ENCODE measurements at places on chromosomes 7 and 10.
A peak's percentile ranks its signal among the peaks of the same experiment; 100 is the strongest.

GRCh38 chr7:114900127-114900526 lies 21.8 kb upstream of the MDFIC start:
- no peak for DNase-seq

DNA sequence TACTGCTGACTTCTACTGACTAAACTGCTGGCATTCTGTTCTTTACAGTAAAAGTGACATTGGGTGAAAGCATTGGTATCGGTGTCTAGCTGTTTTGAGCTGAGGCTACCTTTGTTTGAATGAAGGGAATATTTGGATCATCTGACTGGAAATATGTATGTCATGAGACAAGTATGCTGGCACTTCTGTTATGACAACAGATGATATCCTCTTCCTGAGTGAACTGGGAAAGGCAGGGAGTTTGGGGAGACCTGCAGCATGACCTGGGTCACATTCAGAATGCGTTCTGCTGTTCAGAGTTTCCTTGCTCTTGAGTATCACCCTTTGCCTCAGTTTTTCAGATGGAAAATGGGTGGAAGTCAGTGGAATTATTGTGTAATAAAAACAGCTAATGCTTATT lies 81.8 kb downstream of the PLCE1 start:
- no peak for DNase-seq

GRCh38 chr10:66321723-66322665 lies 603.8 kb upstream of the LRRTM3 start:
- no peak for DNase-seq

- DNase-seq, result no peak
Measured at GRCh38 chr7:75870557-75871161, 8.2 kb upstream of the RHBDD2 start.

DNA sequence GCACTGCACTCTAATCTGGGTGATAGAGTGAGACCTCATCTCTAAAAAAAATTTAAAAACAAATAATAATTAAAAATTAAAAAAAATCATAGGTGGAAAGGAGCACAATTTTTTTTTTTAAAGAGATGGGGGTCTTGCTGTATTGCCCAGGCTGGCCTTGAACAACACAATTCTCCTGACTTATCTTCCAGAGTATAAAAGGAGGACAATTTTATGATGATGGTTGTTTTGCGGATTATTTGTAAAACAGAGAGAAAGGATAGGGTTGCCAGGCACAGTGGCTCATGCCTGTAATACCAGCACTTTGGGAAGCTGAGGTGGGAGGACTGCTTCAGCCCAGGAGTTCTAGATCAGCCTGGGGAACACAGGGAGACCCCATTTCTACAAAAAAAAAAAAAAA lies 5.0 kb downstream of the ACTR1A start:
- DNase-seq, result no peak

- DNase-seq, result no peak
Measured at GRCh38 chr7:103811290-103811689, 178.2 kb downstream of the RELN start.

DNA sequence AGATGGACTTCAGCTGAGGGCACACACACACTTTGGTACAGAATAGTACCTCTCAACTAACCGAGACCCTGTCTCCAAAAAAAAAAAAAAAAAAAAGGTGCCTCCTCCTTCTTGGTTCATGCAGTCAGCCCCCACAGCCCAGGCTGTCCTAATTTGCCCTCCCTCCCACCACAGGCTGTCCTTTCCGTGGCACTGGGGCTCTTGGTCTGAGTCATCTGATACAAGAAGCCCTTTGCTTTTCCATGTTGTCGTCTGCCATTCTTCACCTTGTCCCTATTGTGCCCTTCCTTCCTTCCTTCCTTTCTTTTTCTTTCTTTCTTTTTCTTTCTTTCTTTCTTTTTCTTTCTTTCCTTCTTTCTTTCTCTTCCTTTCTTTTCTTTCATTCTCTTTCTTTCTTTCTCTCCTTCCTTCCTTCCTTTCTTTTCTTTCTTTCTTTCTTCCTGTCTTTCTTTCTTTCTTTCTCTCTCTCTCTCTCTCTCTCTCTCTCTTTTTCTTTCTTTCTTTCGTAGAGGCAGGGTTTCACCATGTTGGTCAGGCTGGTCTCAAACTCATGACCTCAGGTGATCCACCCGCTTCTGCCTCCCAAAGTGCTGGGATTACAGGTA lies 96.0 kb upstream of the IKZF1 start:
- no peak for DNase-seq

DNA sequence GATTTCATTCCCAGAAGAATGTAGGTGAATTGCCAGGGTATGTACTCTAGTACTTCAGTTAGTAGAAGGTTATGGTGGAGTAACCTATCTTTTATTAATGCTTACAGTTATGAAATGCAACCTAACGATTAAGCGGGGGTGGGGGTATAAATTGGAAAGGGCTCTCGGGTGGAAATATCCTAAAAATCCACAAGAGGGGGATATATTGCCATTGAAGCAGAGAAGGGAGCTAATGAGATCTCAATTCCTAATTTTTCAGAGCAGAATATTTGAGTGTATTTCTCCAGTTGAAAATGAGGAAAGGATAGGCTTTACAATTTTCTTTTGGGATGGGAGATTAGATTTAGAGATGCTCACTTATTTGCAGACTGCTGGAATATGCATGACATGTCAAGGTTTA lies 90.8 kb downstream of the DNAJB9 start:
- no peak for DNase-seq

DNA sequence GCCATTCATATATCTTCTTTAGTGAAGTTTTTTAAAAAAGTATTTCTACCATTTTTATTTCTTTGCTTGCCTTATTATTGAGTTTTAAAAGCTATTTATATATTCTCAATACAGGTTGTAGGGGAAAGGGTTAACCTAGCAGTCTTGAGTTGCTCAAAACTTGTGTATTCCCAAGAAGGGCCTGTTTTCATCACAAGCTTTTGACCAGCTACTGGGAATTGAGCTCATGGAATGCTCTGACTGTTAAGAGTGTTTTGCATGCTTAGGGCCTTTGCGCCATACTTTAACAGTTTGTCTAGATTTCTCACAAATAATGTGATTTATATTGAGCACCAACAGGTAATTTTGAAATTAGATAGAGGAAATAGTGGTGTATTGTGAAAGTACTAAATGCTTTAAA lies 72.0 kb upstream of the CALCR start:
- no peak for DNase-seq

- DNase-seq, result no peak
Measured at GRCh38 chr10:86963341-86963919, 4.9 kb upstream of the ADIRF start.

DNA sequence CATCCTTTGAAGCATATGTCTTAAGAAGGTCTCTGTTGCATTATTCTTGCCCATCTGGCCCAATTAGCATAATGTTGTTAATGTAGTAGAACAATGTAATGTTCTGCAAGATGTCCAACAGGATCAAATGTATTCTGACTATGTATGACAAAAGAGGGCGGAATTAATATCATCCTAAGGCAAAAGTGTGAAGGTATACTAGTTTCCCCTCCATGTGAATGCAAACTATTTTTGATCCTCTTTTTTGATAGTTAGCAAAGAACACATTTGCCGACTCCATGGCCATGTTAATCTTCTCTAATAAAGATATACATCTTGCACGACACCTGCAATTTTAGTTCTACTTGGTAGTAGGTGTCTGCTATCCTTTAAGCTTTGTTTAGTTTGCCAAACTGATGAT lies 157.6 kb downstream of the ATRNL1 start:
- no peak for DNase-seq

- no peak for DNase-seq
Measured at GRCh38 chr7:152870106-152870693, 110.6 kb downstream of the ACTR3B start.

- peak; percentile 69 for DNase-seq
Measured at GRCh38 chr10:72274730-72275350, 1.1 kb downstream of the DDIT4 start.

GRCh38 chr7:38902449-38902848 lies 6.5 kb downstream of the VPS41 start:
- DNase-seq, result no peak

- no peak for DNase-seq
Measured at GRCh38 chr10:118017071-118017740, 29.5 kb downstream of the RAB11FIP2 start.

- DNase-seq, result no peak
Measured at GRCh38 chr7:112271162-112271561, 64.7 kb downstream of the ZNF277 start.

- DNase-seq, result peak; percentile 91
Measured at GRCh38 chr10:100185364-100186252, at the start of gene ERLIN1. Gene ERLIN1, minus strand, starts transcription at chr10:100186029. Its CDS starts 403 bp downstream, at chr10:100185626.

- no peak for DNase-seq
Measured at GRCh38 chr7:76051840-76052239, 3.9 kb downstream of the MDH2 start.

GRCh38 chr10:5860066-5860465 lies 29.6 kb downstream of the ANKRD16 start:
- DNase-seq, result no peak

DNA sequence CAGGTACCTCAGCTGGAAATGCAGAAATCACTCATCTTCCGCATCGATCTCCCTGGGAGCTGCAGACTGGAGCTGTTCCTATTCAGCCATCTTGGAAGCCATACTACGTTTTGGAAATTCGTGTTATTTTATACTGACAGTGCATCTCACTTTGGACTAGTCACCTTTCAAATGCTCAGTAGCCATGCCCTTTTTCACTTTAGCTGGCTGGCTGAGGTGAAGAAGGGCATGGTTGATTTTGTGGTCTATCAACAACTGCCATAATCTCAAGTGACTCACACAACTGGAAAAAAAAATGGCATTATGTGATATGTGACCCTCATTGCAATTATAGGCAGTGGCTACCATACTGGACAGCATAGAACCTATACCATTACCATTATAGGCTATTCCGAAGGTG lies 100.5 kb downstream of the CCDC71L start:
- no peak for DNase-seq

GRCh38 chr7:149780636-149781419 lies 7.4 kb upstream of the ZNF467 start:
- no peak for DNase-seq

DNA sequence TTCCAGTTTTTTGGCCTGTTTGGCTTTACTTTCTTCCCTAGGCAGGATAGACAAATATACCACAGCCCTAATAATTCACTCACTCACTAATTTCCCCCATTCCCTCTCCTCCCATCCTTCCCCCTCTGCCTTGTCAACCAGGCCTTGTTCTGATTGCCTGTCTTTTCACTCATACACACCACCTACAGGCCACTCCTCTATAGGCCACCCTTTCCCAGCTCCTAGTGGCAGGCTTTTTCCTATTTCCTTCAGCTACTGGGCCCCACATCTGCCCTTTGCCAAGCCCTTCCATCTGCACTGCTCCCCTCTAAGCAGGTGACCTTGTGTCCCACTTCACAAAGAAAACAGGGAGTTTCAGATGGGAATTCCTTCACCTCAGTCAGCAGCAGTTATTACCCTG lies 59.8 kb upstream of the MSRB2 start:
- DNase-seq, result no peak

DNA sequence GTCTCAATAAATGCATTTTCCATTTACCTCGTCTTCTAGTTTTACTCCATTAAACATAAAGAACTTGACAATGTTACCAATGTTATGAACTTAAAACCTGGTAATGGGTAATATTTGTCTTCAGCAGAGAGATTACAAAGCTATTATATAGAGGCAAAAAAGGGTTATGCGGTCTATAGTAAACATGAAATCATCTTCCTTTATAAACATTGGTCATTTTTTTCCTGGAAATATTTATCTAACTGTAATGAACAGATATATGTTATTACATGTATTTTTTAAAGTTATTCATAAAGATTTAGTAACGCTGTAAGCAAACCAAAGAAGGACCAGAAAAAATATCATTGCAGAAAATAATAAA lies 1.3 kb downstream of the VWDE start:
- no peak for DNase-seq

DNA sequence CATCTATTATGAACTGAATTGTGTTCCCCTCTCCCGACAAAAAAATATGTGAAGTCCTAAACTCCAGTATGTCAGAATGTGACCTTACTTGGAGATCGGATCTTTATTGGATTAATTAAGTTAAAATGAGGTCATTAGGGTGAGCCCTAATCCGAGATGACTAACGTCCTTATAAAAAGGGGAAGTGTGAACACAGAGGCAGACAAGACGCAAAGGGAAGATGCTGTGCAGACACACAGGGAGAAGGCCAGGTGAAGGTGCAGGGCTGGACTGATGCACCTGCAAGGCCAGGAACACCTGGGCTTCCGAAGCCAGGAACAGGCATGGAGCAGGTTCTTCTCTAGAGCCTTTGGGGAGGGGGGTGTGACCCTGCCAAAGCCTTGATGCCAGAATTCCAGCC lies 187.8 kb downstream of the PARD3 start:
- DNase-seq, result no peak

DNA sequence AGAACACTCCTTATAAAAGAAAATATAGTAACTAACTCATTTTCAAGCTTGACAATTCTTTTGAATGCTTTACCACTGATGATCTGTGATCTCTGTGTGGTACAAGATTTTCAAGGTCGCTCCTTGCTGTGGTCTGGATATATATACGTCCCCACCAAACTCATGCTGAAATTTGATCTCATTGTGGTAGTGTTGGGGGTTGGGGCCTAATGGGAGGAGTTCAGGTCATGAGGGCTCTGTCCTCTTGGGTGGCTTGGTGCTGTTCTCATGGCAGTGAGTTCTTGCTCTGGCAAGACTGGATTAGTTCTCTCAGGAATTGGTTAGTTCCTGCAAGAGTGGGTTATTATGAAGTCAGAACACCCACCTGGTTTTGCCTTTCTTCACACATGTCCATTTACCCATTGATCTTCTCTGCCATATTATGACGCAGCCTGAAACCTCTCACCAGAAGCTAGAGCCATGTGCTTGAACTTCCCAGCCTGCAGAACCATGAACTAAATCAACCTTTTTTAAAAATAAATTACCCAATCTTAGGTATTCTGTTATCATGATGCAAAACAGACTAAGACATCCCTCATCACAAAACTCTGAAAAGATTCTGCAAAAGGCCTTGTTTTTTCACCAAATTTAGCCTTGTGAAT lies 8.3 kb upstream of the EDRF1 start:
- no peak for DNase-seq

- no peak for DNase-seq
Measured at GRCh38 chr10:66586073-66586472, 339.8 kb upstream of the LRRTM3 start.

- DNase-seq, result no peak
Measured at GRCh38 chr7:30327813-30328212, 43.4 kb downstream of the ZNRF2 start.

GRCh38 chr10:21159669-21160068 lies 262.6 kb upstream of the NEBL start:
- DNase-seq, result no peak

DNA sequence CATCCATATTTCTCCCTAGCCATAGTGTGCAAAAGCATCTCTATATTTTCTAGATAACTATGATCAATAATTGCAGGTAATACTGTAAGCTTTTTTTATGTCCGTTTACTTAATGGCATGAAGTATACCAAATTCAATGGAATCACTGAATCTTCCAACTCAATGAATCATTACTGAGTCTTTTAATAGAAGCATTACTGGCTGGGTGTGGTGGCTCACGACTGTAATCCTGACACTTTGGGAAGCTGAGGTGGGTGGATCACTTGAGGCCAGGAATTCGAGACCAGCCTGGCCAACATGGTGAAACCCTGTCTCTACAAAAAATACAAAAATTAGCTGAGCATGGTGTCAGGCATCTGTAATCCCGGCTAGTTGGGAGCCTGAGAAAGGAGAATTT lies 372.5 kb downstream of the BMPER start:
- DNase-seq, result no peak

GRCh38 chr10:98323221-98324164 lies 55.5 kb upstream of the LOXL4 start:
- DNase-seq, result no peak

Measured in activated T-helper 9 cell treated with anti-CD3 and anti-CD28 coated beads, Interleukin-2, amount 50 U/mL, for 16 hours (primary cell).